NCI-H460 (cell line): ENCODE measurements at places on chromosomes 7 and 10.

DNA sequence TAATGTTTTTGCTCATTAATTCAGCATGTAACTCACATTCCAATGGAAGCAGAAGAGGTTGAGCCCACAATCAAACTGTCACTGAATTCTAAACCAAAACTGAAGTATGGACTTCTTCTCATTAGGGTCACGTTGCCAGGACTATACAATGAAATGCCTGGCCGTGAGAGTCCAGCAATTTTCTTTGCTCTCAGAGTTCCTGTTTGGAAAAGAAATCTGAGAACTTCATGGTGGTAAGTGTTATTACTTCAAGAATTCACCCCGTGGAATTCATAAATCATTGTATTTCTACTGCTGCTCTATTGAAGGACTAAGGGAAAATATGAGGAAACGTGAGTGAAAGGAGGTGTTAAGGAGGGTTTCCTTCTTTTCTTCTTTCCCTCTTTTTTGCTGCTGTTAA lies 441.8 kb upstream of the AKR1E2 start:
- no peak for DNase-seq

DNA sequence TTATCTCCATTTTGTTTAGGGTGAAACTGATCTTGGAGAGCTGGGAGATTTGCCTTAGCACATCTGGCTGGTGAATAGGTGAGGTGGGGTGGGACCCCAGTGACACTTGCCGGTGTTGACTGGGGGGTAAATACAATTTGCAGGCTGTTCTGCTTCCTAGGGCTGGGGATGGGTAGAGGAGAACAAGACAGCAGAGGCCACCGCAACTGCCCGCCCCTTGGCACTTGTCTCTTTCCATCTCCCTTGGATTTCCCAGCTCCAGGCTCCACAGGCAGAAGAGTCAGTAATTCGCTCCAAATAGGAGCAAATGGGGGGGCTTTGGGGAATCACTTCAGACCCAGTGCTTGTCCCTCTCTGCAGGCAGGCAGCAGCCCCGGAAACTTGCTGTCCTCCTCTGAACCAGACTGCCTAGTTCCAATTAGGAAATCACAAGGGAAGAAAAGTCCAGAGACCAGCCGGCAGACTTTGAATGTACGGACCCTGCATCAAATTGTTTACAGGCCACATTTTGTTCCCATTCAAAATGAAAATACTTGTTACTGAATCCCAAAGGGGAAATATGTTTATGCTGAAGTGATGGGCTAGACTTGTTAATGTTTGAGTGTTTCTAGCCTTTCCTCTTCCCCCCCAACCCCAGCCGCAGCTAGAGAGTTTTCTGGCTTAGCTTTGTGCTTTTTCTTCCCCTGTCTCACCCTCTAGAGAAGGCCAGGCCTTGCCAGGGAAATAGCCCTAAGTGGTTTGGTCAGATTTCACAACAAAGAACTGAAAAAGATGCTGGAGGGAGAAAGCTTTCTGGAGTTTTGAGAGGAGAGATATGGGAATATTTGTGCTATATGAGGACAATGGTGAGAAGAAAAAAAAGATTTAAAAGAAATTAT lies 10.0 kb upstream of the INPP5F start:
- DNase-seq, result no peak

GRCh38 chr7:115145512-115145911 lies 223.6 kb downstream of the MDFIC start:
- DNase-seq, result no peak

GRCh38 chr7:41731493-41732435 lies 28.9 kb upstream of the INHBA start:
- peak; percentile 24 for DNase-seq

- DNase-seq, result no peak
Observed at GRCh38 chr10:44569193-44570091, 184.5 kb upstream of the CXCL12 start.

- DNase-seq, result no peak
Observed at GRCh38 chr10:99125879-99126278, 109.8 kb downstream of the HPSE2 start.

GRCh38 chr10:60148266-60148840 lies 241.3 kb downstream of the ANK3 start:
- DNase-seq, result no peak

DNA sequence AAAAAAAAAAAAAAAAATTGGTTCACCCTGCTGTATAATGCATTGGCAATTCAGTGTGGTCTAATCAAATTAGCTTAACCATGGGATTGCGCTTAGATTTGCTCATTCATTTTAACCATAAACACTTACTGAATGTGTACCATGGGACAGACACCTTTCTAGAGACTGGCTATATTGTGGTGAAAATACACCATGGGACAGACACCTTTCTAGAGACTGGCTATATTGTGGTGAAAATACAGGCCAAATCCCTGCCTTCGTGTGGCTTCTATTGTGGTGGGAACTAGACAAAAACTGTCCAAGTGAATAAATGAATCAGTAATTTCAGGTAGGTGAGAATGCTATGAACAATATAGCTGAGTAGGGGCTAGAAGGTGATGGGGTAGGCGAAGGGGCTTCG lies 10.2 kb upstream of the REPIN1 start:
- DNase-seq, result no peak

DNA sequence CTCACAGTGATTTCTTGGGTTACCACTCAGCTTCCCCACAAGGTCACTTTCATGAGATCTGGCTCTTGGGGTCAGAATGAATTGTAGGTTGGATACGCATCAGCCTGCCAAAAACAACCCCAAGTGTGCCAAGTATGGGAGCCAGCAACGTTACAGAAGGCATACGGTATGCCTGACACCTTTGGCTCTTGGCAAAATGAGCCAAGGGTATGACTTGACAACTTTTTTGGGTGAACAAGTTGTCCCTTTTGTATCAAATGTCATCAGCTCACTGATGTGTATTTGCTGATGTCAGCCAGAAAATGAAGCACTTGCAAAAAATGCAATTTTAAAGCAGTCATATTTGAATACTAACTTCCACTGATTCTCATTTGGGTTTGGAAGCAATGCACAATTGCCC lies 168.4 kb downstream of the CACNB2 start:
- DNase-seq, result no peak

- DNase-seq, result no peak
Observed at GRCh38 chr10:5894873-5895272, 4.8 kb downstream of the FBH1 start.

DNA sequence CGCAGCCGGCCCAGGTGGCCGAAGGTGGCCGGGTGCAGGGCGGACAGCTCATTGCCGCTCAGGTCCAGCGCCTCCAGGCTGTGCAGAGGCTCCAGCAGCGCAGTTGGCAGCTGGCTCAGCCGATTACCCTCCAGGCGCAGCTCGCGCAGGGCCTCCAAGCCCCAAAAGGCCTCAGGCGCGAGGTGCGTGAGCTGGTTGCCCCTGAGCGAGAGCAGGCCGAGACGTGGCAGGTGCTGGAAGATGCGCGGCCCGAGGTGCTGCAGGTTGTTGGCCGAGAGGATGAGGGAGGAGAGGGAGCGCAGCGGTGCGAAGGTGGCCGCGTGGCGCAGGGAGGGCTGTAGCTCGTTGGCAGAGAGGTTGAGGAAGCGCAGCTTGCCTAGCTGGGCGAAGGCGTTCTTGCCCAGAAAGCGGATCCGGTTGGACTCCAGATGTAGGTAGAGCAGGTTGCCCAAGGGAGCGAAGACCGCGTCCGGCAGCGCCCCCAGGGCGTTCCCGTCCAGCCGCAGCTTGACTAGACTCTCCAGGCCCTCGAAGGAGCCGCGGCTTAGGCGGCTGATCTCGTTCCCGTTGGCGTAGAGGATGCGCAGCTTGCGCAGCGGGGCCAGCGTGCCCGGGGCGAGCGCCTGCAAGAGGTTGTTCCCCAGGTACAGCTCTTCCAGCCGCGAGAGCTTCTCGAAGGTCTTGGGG lies 923 bp downstream of the TRIL start:
- no peak for DNase-seq

DNA sequence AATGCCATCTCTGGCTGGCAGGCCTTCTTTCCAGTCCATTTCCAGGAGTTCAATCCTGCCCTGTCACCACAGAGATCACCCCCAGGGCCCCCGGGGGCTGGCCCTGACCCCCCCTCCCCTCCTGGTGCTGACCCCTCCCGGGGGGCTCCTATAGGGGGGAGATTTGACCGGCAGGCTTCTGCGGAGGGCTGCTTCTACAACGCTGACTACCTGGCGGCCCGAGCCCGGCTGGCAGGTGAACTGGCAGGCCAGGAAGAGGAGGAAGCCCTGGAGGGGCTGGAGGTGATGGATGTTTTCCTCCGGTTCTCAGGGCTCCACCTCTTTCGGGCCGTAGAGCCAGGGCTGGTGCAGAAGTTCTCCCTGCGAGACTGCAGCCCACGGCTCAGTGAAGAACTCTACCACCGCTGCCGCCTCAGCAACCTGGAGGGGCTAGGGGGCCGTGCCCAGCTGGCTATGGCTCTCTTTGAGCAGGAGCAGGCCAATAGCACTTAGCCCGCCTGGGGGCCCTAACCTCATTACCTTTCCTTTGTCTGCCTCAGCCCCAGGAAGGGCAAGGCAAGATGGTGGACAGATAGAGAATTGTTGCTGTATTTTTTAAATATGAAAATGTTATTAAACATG lies 6.0 kb downstream of the CHPF2 start:
- DNase-seq, result no peak

- no peak for DNase-seq
Observed at GRCh38 chr7:132063800-132064199, 507.4 kb upstream of the PODXL start.

GRCh38 chr10:124593431-124593985 lies 131.9 kb downstream of the LHPP start:
- DNase-seq, result no peak

GRCh38 chr7:140079121-140079536 lies 16.4 kb upstream of the PARP12 start:
- DNase-seq, result peak; percentile 11

DNA sequence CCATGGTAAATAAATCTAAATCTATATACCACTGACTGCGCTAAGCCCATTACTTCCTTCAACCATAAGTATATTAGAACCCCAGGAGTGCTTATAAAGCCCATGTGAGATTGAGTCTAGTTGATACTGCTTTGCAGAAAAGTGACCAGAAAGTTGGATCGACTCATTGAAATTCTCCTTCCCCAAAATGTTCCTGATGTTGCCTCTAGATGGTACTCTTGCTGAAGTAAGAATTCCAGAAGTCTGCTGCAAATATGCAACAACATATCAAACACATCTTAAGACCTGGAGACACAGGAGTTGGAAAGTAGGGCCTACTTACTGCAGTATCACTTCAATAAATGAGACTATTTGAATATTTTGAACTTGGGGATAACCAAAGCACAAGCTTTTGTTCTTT lies 550.8 kb downstream of the IPMK start:
- no peak for DNase-seq

DNA sequence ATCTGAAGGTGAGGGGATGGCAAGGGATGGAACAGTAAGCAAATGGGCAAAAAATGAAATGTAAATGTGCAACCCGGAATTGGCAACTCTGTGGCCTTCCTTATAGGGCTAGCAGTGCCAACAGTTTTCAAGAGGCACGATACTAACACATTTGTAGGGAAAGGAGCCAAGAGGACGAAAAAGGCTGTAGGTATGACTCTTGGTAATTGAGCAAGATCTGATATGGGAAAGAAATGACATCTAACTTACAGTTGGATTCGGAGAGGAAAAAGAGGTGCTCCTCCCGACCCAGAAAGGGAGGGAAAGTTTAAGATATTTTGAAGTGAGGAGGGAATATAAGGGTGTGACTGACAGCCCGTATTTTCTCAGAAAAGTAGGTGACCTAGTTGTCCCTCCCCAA lies 2.1 kb upstream of the CREM start:
- no peak for DNase-seq

- peak; percentile 68 for DNase-seq
Observed at GRCh38 chr10:21926949-21927348, 76.6 kb downstream of the DNAJC1 start.

GRCh38 chr7:80612880-80613279 lies 25.6 kb upstream of the CD36 start:
- no peak for DNase-seq

DNA sequence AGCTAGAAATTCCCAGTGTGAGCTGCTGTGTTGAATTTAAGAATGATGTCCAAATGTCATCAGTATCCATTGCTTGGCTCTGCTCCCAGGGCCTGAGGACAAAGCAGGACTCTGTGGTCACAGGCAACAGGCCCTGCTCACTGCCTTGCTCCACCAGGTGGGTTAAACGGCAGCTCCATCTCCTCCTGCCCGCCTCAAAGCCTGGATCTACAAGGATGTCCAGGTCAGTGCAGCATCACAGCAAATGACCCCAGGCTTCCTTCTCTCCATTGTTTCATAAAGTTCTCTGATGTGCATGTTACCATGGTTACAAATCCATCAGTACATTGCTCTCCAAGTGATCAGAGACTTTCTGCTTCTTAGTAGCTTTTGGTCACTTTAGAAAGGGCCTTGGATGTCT lies 322.0 kb upstream of the ZNF32 start:
- no peak for DNase-seq

- no peak for DNase-seq
Observed at GRCh38 chr7:35781200-35781701, 19.6 kb upstream of the SEPTIN7 start.

GRCh38 chr10:33153251-33153967 lies 181.1 kb downstream of the NRP1 start:
- no peak for DNase-seq

- no peak for DNase-seq
Observed at GRCh38 chr7:119572132-119572531, 700.8 kb upstream of the KCND2 start.

DNA sequence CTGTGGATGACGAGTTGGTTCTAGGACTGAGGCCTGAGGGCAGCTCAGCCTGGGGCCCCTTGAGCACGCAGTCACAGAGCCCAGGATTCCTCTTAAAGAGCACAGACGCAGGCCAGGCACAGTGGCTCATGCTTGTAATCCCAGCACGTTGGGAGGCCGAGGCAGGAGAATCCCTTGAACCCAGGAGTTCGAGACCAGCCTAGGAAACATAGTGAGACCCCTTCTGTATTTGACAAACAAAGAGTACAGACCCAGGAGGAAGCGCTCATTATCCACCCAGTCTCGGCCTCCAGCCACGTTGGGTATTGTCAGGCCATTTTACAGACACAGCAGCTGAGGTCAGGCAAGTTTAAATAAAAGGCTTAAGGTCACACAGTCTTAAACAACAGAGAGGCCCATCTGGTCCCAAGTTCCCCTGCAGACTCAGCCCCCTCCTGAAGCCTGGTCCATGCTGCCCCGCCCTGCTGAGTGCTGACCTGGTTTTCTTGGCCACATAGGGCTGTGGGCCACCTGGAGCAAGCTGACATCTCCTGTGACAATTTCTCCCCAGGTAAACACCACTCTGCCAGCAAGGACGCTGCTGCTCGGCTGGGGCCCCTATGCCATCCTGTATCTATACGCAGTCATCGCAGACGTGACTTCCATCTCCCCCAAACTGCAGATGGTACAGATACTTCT lies 12.6 kb downstream of the RGR start:
- no peak for DNase-seq

- no peak for DNase-seq
Observed at GRCh38 chr10:97063271-97063982, 122.3 kb downstream of the SLIT1 start.

DNA sequence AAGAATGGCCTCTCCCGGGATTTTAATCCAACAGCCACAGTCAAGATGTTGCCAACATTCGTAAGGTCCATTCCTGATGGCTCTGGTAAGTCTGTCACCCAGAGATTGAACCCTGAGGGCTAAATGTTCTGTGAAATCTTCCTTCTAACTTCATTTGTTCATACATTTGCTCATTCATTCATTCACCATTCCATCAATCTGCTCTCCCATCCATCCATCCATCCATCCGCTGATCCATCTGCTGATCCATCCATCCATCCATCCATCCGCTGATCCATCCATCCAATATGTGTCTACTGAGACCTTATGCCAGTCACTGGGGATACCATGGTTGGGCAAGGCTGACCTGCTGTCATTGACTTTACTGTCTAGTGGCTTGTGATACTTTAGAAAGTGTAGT lies 65.6 kb downstream of the HK1 start:
- no peak for DNase-seq
